Stimulated activated CD8-positive, alpha-beta memory T cell treated with anti-CD3 and anti-CD28 coated beads, Interleukin-2, amount 100 ng/mL, for 48 hours (primary cell): ENCODE measurements at places on chromosomes 3 and 15.

DNA sequence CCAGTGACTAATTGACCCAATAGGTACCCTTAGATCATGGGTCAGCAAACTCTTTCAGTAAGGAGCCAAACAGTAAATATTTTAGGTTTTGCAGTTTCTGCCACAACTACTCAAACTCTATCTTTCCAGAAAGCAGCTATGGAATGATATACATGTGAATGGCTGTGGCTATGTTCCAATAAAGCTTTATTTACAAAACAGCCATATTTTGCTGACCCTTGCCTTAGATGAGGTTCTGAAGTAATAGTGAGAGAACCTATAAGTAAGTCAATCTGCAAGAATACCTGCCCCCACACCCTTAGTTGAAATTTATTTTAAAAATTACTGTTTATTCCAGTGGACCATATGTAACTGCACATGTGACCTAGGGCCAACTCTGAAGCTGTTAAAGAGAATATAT lies 134.0 kb downstream of the CMSS1 start:
- no peak for DNase-seq

GRCh38 chr3:182397164-182397563 lies 396.1 kb upstream of the ATP11B start:
- no peak for DNase-seq

GRCh38 chr3:86887876-86888275 lies 103.1 kb downstream of the VGLL3 start:
- DNase-seq: no peak

GRCh38 chr3:21954709-21955108 lies 203.7 kb upstream of the ZNF385D start:
- DNase-seq: no peak

GRCh38 chr3:27723815-27724458 lies 1.8 kb upstream of the EOMES start:
- DNase-seq: no peak

- DNase-seq: no peak
Observed at GRCh38 chr3:29525254-29525881, 244.5 kb downstream of the RBMS3 start.

DNA sequence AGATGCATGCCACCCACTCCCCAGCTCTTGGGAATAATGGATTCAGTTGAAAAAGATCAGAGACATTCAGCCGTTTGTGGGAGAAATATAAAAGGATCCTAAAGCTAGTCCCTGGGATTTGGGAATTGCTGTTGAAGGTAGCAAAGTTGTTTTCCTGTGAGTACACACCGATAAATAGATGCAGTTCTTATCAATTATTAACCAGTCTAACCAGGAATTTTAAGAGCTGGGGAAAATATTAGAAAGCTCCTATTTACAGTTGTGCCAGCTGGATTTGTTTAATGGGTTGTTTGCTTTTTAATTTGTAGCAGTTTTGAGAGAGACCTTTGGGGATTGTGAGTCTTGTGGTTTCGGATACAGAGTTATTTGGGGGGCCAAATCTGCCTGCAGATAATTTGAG lies 44.2 kb upstream of the SKOR1 start:
- DNase-seq: no peak
